Activated T-cell treated with anti-CD3 and anti-CD28 coated beads, Interleukin-2, amount 50 U/mL, for 1 hour (primary cell): ENCODE measurements at places on chromosomes 7 and 10.

DNA sequence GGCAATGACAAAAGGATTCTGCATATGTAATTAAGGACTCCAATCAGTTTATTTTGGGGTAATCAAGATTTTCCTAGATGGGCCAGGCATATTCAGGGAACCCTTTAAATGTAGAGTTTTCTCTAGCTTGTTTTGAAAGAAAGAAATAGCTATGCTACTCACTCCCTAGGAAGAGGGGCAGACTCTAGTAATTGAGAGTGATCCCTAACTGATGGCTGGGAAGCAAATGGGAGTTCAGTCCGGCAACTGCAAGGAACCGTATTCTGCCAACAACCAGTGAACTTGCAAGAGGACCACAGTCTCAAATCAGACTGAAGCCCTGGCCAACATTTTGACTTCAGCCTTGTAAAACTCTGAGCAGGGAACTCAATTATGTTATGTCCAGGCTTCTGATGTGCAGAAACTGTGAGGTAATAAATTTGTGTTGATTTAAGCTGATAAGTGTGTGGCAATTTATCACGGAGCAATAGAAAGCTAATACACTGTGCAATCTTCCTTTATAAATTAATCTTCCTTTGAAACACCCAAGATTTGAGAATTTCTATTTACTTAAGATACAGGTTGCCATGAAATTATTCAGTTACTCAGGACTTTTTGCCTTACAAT lies 14.0 kb downstream of the AOAH start:
- no peak for DNase-seq

GRCh38 chr10:31353574-31353973 lies 34.6 kb downstream of the ZEB1 start:
- DNase-seq, result no peak

GRCh38 chr7:157797361-157797760 lies 460.6 kb downstream of the DNAJB6 start:
- no peak for DNase-seq

- DNase-seq, result no peak
Measured at GRCh38 chr10:36177071-36177470, 535.0 kb upstream of the FZD8 start.

- no peak for DNase-seq
Measured at GRCh38 chr7:3028758-3029093, 14.9 kb downstream of the CARD11 start.

- DNase-seq, result no peak
Measured at GRCh38 chr10:15181576-15182156, 13.2 kb upstream of the NMT2 start.
